ENCODE measurements at places on chromosomes 4 and X.

DNA sequence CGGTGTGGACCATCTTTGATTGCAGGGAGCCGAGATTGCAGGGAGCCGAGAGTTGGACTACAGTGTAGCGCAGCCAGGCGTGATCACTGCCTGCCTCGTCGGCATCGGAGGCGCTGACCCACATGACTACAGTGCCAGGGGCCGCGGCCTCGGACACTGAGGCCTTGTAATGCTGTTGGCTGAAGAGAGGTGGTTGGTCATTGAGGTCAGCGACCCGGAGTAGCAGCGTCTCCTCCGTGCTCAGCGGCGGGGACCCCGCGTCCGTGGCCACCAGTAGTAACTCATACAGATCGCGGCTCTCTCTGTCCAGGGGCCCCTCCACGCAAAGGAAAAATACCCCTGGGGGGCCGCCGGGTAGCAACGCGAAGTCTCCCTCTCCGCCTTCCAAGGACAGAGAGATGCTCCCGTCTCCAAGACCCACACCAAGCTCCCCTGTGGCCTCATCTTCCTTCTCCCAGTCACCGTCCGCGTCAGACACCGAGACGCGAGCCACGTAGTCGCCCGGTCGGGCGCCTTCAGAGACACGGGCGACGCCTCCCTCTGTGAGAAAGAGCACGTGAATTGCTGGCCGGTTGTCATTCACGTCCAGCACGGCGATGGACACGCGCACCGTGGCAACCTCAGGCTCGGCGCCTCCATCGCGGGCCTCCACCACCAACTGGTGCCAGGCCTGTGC, 1.9 kb downstream of the DCHS2 start:
- no peak for DNase-seq

DNA sequence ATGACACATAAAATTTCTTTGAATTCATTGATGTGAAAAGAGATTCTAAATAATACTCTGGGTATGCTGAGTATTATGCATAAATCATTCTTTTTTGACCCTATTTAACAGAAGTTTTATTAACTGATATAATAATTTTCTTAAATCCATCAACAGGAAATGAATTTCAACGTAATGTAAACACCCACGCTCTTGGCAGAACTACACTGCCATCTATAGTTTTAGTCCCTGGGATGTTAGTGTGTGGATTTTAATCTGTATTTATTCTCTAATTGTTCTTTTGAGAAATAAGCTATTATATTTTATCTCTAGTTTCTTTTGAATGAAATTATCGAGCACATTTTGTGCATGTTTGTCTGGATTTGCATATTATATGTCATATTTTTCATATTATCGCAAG, 666.8 kb upstream of the NDST4 start:
- DNase-seq, result peak; percentile 10

- DNase-seq, result peak; percentile 53
Measured at GRCh38 chr4:78517050-78517652, 34.4 kb upstream of the ANXA3 start.

GRCh38 chr4:147560625-147561024, 56.6 kb upstream of the TMEM184C start:
- DNase-seq, result peak; percentile 56

- DNase-seq, result no peak
Measured at GRCh38 chr4:154961263-154961662, 180.2 kb downstream of the RBM46 start.

DNA sequence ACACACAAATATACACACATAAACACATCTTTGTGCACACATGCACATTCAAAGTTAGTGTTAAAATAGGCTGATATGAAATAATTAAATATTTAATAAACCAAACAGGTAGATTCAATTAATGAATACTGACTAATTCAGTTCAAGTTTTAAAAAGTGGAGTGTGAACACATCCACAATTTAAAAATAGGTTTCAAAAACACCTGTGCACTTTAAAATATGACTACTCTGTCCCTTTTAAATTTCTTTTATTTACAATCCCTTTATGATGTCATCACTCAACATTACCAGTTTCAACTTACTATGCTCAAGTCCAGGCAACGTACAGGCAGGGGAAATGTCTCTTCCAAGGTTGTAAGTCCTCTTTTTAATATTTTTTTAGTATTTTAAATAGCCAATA, at the start of gene CYLC1:
CYLC1 (plus strand) TSS at position 301 of the 400 bp plus-strand sequence; CDS start at position 338, 37 bp downstream.
- DNase-seq, result no peak

- peak; percentile 83 for DNase-seq
Measured at GRCh38 chr4:172998527-172999469, 169.8 kb upstream of the GALNT7 start.

DNA sequence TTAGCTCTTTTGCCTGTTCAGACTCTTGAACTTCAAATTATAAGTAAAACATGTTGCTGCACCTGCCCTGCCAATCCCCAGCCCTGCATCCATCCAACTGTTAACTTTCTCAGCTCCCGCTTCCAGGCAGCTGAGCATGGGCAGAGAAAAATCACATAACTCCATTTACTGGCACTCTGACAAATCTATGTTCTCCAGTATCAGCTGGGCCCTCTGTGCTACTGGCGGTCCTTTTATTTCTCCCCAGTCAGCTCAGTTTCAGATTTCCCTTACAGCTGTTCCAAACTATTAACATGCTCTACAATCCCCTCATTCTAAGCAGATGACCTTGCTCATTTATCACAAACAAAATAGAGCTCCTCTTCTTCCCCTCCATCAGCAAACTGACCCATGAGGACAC, 240.4 kb upstream of the TET2 start:
- no peak for DNase-seq

DNA sequence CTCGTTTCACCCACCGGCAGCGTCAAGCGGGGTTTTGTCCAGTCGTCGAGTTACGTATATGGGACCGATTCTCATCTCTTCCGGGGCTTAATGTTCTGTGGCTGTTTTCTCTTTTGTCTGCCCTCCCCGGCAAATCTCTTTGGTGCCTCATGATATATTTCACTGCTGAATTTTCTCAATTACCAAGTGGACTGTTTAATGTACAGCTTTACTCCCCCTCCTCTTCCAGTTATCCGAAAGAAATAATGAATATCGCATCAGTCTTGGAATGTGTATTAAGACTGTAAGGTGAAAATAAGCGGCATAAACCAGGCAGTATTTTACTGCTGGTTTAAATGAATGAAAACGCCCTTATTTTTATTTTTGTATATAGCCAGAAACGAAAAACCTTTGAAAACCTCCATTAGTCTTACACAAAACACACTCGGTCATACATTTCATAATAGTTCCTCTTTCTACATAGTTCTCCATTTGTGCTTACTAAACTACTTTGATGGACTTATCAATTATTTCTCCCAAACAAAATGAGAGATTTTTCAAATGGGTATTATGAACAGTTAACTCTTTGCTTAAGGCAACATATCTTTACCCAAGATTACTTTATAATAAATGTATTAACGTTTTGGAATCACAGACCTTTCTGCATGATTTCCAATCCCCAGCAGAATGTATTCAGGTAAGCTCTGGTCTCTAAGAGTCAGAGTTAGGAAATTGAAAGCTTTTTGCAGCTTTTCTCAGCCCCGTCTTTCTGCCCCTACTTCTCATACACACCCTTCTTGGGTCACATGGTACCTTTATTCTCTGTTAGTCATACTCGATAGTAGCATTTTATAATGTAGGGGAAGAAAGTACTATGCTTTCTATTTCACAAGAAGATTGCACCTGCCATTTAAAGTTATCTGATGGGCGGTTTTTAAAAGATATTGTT, 979 bp downstream of the RP2 start:
- DNase-seq, result peak; percentile 57

DNA sequence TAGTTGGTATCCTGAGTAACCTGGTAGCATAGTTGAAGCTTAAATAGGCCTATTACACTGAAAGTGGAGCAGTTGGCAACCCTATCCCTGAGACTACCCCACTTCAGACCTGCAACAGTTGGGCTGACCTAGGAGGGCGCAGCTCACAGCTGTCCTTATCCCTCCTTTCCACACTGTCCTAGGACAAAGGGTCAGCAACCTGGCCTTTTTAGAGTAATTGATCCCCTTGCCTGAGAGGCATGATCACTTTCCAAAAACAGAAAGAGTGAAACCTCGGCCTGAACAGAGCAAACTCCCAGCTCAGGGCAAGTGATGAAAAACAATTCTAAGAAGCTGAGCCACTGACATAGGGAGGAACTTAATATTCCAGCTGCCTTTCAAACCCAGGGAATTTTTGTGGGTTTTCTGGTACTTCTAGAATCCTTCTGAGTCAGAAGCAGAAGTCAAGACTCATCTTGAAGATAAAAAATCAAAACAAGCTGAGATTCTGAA, 94.9 kb upstream of the MYOZ2 start:
- peak; percentile 70 for DNase-seq

DNA sequence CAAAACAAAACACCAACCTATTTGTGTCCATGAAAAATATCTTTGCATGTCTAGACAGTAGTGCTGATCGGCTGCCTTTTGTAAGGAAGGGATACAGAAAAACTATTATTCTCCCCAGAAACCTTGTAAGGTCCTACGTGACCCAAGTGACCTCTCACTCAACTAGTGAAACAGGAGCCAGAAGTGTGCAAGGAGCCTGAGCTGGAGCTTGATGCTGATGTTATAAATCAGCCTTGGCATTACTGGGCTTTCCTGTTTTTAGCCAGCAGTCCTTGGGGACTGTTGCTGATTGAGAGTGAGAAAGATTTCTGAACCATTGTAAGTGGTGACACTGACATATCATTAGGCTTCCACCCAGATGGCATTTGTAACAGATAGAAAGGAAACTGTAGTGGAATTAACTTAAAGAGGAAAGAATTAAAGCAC, 100.8 kb upstream of the LIMCH1 start:
- no peak for DNase-seq

DNA sequence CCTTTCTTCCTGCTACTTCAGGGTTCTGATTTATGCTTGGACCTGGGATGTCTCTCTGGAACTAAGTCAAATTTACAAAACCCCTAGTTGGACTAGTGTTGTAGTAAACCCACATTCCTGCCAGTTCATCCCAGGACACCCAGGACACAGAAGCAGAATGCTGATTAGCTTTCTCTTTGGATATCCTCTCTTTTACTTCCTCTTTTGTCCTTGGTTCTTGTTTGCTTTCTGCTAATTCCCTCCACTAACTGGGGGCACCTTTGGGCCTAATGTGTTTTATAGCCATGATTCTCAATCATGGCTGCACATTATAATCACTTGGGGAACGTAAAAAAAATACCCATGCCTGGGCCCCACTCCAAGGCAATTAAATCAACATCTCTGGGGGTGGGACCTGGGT, 42.5 kb downstream of the LANCL3 start:
- DNase-seq, result no peak

DNA sequence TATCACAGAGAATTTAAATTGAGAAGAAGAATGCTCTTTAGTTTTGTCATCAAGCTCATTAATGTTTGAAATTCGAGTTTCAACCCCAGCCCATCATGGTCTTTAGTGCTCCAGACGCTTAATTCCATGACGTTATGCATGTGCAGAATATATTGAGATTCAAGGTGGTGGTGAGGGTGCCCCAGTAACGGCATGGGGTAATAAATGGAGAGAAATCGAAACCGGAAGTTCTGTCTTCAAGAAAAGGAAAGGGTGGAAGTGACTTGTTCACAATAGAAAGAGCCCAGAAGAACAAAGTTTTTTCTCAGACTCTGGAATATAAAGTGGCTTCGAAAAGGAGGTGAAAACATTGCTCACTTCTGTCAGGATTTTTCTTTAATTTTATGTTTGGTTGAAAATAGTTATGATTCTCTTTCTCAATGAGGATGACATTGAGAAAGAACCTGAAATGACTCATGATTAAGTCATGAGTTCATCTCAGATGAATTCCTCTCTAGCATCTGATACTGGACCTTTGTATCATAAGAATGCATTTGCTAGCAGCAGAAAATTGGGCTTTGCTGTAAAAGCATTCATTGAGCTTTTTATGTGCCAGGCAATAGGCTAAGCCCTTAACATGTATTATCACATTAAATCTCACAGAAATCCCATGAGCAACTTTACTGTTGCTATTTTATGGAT, 779 bp upstream of the DDX60L start:
- DNase-seq, result peak; percentile 81

DNA sequence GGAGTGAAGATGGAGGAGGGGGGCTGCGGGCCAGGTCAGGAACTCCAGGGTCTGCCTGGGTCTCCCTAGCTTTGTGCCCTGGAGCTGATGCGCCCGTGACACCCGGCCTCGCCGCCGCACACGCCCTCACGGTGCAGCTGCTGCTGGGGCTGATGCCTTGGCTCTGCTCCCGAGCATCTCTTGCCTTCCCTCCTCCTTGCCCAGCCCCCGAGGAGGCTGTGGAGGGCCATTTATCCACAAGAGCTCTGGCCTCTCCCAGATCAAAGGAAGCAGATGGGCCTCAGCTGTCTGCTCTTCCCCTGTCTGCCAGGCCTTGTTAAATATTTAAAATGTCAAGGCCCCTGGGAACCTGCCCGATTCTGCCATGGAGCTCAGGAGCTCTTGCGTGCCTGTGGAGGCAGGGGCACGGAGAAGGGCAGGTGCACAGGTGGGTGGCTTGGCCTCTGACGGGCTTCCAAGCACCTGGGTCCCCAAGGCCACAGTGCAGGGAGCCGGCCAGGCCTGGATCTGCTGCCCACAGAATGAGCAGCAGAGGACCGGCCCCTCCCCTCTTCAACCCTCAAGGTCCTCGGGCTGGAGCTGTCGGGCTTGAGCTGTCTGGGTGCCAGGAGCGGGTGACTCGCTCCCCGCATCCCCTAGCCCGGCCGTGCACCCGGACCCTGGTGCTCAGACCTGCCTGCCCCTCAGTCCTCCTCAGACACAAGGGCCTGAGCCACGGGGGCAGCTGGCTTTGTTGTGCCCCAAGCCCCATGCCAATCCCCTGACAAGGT, 20.3 kb downstream of the ATP2B3 start:
- DNase-seq, result no peak

DNA sequence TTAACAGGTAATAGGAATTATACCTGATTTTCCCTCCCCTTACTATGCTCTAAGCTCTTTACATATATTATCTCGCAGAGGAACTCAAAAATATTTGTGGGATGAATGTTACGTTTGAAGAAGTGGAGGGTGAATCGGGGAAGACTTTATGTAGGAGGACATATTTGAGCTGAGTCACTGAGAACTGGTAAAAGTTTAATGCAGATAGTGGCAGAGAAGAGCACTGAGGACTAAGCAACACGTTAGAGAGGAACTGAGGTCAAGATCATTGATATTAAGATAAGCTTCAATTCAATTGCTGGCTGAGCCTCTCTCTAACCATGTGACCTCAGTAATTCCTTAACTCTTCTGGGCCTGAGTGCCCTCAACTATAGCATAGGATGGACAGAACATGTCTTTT, 26.4 kb upstream of the ELOVL6 start:
- no peak for DNase-seq

DNA sequence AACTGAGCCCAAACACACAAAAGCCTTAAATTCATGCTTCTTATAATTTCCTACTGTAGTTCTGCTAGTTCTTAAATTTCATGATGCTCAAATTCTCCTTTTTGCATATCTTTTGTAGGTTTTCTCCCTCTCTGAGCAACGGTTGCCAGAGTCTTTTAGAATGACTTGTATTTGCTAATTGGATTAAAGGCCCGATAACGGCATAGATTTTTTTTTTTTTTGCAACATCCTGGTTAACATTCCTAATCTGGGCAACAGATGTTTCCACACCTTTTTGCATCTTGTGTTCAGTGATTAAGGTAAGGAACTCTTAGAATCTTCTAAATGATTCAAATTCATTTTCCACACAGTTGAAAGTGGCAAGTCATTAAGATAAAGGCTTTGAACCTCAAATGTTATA, 66.3 kb upstream of the ADGRG2 start:
- DNase-seq, result no peak
